ENCODE measurements at places on chromosomes 2 and 18.

DNA sequence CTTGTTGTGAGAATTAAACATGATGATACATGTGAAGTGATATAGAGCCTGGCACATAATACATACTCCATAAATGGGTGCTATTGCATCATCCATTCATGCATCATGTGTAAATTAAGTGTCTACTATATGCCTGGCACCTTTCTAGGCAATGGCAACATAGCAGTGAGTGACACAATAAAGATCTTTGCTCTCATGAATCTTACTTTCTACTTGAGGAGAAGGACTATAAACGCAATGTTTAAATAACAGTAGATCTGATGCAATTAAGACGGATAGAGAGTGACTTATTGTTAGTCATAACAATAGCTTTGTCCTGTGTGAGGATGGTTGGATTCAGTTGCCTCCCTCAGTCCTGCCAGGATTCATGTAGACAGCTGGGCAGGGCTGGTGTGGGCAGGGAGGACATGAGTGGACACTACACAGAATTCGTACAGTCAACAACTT, 88.4 kb upstream of the NPAS2 start:
- DNase-seq, result no peak

DNA sequence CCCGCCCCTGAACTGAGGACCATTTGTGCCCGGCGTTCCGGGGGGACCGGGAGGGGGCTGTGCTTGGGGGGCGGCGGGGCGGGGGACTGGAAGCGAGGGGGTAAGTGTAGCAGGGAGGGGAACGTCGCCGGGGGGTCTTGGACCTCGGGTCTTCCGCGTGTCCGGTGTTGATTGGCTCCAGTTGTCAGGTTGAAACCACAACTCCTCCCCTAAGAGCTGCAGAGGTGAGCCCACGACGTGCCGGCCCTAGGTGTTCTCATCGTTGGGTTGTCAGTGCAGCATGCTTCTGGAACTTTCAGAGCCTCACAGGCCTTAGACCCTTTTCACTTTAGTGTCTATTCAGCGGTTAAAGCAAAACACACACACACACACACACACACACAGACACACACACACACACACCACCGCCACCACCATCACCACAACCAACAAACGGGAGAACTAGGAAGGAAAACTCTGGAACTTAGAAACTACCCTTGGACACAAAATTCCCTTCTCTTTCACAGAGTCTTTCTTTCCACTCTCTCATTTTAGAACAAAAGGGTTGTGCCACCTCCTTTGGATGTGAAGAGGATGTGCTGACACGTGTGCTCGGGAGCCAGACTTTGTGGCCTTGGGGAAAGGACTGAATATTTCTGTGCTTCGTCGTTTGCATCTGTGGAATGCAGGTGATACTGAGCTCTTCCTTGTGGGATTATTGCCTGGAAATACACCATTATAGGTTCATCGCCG, 6.7 kb upstream of the DLX2 start:
- no peak for DNase-seq

DNA sequence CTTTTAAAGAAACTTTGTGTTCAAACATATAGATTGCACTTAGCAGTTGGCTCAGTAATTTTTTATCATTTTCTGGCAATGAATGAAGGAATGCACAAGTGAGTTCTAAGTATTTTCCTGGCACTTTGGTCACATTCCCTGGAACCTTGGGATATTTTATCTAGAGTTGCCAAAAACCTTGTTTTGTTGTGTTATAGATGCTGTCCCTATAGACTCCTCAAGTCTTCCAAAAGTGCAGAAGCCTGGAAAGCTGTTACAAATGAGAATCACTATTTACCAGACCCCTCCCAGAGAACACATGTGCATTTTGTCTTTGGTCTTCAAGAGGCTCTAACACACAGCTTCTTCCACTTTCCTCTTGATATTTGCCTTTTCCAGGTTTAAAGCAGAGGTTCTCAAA, 108.3 kb downstream of the RND3 start:
- DNase-seq, result no peak

DNA sequence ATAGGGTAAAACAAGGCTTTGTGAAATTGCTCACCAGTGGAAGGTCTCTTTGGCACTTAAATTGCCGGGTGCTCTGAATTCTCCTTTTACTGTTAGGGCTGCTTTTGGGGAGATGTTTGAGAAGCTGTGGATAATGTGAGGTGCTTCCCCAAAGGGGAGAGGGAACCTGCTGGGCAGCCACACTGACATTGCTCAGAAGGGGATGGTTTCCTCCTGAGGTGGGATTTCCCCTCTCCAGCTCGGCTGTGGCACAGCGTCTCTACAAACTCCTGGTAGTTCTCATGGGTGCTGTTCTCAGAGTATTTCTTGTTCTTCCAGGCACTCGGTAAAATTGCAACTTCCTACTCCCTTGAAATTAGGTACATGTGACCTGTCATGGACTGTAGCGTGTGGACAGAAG, 124.2 kb downstream of the LPIN1 start:
- no peak for DNase-seq

- DNase-seq, result no peak
These were observed 5.3 kb upstream of the DLX1 start for GRCh38 chr2:172079838-172080640.

DNA sequence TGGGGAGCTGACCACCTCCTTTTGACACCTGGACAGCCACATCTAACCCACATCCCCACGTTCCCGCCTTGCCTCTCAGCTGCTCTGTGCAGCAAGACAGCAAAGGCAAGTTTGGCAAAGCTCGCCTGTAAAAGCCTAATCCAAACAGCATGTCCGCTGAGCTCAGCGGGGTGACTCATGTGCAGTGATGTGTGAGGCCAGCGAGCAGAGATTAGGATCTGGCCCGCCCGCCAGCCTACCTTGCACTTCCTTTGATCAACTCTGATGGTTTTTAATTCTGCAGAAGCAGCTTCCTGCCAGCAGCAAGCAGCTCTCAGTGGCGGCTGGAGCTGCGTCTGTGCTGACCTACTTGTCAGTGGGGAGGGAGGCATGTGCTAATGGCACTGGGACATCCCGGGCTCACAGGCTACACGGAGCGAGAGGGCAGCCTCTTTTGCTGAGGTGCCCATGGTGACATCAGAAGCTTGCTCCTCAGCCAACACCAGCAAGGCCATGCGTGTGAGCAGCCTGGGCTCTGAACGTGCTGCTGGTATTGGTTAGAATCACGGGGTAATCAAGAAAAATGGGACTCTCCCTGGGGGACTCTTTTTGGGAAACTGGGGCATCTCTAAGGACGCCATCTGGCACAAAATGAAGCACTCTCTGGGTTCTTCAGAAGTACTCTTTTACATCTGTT, 36.0 kb upstream of the EML4 start:
- no peak for DNase-seq

DNA sequence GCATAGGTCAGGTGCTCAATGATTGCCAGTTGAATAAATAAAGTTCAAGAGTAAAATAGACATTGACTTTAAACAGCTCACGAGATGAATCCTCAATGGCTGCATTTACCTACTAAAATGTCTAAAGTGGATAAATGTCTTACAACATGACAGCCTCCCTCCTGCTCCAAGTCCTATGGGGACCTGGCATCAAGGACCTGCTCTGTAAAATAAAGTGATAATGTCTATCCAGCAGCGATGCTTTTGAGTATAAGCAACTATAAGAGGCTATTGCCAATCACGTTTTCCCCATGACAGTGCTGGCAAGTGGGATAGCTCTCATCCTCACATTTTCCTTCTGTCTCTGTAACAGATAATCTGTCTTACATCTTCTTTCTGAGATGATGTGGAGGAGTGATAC, 37.0 kb downstream of the RASGRP3 start:
- DNase-seq, result no peak

GRCh38 chr2:152280780-152281179, 54.2 kb upstream of the FMNL2 start:
- no peak for DNase-seq

- no peak for DNase-seq
These were observed 137.3 kb upstream of the NABP1 start for GRCh38 chr2:191540681-191541080.
